ENCODE measurements at places on chromosomes 2 and 18.

DNA sequence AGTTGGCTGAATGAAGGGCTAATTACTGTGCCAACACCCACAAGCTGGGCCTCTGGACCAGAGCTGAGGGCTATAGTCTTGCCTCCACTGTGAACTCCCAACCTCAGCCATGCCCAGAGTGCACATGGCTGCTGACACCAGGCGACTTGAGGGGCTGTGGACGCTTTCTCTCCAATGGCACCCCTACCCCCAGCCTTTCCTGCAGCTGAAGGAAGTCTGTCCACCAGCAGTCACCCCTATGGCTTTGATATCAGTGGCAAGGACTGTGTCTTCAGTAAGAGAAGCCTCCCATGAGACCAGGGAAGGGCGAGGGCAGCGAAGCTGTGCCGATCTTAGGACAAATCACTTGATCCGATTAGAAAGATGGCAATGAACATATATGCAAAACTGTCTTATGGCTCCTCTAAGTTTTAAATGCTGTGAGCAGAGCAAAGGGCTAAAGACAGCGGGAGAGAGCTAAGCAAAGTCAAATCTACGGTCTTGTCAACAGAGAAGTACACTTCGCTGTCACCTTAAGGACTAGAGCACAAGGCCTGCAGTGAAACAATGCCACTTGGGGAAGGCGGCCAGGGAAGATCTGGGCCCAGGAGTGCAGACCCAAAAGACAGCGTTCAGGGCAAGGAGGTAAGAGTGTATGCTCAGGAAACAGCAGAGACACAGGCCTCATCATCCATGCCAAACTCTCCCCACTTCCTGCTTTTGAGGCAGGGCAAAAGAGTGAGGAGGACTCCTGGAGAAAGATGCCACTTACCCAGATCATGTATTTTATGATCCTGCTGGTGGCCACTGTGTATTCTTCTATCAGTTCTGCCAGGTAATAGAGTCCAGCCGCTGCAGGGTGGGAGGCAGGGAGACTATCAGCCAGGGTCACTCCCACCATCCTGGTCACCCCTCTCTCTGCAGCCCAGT, 1.5 kb downstream of the TEX261 start:
- no peak for DNase-seq

DNA sequence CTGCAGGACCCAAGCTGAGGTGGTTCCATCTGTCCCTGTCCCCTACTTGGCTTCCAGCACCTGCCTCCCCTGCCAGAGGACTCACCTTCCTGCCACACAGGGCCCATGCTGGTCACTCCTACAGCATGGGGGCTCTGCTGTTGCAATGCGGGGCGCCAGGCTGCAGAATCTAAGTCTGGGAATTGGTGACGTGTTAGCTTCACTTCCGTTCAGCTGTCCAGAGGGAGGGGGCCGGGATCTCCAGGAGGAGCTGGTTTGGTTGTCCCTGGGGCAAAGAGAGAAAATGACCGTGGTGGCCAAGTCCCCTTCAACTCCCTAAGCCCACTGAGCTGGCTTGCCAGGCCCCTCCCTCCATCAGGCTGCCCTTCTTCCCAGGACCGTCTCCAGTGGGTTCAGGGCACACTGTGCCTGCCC, 69.5 kb downstream of the IL1R2 start:
- no peak for DNase-seq

DNA sequence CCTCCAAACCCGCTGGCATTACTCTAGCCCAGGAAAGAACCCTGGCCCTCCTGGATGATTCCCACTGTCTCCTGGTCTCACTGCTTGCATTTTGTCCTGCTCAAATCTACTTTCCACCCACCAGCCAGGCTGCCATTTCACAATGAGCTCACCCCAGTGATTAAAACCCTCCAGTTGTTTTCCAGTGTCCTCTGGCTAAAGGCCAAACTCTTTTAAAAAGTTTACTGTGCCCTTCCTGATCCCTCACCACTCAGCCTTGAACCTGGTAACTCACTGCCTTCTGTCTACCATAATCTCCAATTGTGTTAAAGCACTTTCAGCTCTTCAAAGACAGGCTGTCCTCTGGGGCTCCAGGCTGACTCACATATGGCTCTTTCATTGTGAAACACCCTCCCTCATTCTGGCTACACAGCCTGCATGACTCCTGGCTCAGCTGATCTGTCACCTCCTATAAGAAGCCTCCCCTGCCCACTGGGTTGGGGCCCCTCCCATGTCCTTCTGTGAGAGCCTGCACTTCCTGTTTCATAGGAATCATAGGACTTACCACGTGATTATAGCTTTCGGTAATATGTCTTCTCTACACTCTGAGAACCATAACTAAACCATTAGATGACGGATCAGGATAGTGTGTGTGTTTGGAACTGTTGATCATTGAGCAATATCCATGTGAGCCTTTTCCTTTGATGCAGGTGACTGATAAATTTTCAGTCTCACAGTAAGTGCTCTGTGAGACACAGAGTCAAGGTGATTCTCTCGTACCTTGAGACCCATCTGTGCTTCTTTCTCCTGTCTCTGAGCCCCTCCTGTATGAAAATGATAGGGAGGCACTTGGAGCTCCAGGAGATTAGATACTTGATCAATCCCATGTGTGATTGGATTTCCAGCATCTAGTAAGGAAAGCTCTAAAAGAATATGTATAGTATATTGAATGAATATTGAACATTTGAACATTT, 590.8 kb upstream of the ID2 start:
- peak; percentile 77 for DNase-seq

- no peak for DNase-seq
These were observed 65.4 kb upstream of the VRK2 start for GRCh38 chr2:57981083-57981768.

DNA sequence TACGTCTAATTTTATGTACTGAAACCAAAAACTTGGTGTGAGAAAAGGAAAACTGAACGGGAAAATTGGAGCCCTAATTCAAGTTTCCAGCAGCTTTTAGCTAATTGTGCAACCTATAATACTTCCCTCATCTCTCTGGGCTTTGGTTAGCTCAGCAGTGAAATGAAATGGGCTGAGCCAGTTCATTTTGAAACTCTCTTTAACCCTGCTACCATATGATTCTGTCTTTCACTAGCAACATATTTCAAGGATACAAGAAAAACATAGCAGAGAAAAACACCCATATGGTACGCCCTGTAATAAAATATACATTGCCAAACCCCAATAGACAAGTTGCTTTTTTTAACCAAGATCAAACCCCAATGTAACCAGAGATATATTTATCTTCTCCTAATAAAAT, 799 bp downstream of the SYT4 start:
- DNase-seq: no peak

GRCh38 chr2:3320910-3321605, 56.6 kb downstream of the EIPR1 start:
- no peak for DNase-seq
